Muscle of arm (tissue), 14 donors: ENCODE measurements at places on chromosomes 2 and 18. TPM values are rescaled to one million over a fixed set of nuclear protein-coding genes. Genes with fewer than 3 reads are reported as not detected.

DNA sequence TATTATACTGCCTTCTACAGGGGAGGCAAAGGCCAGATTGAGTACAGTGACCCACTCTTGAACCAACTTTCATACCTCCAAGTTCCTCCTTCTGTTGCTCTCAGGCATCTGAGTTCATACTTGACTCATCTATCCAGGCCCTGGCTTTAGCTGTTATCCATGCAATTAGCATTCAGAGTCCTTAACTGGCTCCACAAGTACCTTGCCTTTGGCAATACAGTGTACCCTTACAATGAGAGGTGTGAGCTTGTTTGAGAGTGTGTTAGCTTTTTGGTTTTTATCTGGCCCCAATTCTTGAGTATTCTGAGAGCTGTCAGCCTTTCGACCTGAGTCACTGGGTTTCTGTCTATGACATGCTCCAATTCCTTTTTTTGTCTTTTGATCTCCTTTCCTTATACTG, 60.2 kb downstream of the EHD3 start:
- no peak for DNase-seq

DNA sequence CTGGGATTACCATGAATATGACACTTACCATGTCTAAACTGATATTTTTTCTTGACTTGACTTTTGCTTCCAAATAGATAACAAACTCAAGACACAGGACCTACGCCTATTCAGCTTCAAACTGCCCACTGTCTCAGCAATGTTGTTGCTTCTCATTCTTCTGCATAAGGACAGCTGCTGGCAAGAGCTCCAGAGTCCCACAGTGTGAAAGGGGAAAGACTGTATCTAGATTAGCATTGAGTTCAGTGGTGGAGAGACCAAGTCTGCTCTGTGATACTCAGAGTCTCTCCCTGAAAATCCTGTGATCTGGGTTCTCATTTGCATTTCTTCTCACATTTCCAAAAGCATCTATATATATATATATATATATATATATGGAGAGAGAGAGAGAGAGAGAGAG, 247.9 kb upstream of the NT5C1B start:
- DNase-seq, result no peak

CNRIP1 gene
- polyA plus RNA-seq, result 31.9 TPM

DNA sequence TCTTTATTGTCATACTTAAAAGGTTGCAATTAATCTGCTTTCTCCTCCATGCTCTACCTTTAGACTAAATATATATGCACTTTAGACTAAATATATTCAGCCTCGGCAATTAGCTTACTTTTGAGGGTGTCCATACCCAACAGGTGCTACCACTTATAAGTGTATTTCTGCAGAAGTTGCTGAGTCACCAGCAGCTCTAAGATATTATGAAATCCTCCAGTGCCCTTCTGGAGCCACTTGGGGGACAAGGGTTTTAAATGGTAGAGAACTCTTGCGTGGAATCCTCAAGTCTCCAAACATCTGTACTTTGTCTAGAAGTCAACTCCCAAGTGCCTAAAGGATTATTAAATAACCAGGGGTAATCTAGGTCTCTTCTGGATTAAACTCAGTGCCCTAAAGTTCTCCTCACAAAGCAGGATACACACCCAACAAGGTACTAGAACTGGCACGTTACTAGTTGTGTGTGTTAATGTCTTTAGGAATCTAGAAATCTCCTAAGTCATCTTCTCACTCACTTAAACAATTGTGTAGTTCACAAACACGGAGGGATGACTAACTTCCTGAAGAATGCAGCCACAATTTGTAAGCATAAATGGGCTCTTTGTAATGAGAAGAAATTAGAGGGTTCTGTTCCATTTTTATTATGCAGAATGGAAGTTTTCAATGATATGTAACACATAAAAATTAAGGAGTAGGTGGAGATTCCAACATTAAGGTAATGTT, 159.7 kb downstream of the CD226 start:
- no peak for DNase-seq

PROKR1 gene
- polyA plus RNA-seq, result not detected
